ENCODE measurements at places on chromosomes 13 and 19.

- DNase-seq: no peak
Observed at GRCh38 chr19:47040869-47041268, 7.6 kb downstream of the TMEM160 start.

DNA sequence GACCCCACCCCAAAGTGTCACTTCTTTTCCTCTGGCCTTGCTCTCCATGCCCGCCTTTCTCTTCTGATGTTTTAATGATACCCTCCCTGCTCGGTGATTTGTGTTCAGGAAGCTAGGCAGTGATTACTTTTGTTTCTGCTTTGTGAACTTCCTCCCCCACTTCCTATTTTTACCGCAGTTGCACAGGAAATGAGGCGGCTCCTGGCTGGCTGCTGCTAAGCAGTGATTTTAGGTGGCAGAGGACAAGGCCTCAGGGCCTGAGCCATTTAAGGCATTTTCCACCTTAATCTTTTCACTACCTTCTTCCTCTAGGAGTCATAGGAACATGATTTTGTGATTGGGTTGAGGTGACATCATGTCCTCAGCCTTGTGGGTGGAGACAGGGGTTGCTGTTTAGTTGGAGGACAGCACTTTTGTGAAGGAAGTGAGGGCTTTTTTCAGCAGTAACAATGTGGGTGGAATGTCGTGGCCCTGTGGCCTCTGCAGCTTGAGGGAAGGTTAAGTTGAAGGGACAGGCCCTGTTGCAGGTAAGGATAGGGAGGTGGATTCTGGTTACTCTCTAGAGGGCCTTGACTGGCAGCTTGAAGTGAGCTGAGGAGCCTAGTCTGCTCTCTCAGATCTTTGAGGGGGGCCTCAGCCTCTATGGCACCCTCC, 15.7 kb downstream of the GARRE1 start:
- DNase-seq: no peak

DNA sequence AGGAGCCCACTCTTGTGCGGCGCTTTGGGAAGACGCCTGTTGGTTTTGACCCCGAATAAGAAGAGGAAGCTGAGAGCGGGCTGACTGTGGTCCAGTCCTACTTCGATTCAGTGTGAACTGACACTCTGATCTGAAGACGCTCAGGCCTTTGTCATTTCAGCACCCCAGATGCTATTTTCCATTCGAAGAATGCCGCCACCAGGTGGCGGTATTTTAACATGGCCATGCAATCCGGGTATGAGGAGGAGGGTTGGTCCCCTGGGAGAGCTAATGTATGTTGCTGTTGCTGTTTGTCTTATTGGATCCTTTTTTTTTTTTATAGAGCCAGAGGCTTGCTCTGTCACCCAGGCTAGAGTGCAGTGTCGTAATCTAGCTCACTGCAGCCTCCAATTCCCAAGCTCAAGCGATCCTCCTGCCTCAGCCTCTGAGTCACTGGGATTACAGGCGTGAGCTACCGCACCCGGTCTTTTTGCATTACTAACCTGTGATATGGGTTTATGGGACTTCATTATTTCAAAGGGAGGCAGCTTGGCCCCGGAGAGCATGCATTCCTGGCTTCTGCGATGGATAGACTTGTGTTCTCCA, 803 bp upstream of the TIMM44 start:
- DNase-seq: no peak

DNA sequence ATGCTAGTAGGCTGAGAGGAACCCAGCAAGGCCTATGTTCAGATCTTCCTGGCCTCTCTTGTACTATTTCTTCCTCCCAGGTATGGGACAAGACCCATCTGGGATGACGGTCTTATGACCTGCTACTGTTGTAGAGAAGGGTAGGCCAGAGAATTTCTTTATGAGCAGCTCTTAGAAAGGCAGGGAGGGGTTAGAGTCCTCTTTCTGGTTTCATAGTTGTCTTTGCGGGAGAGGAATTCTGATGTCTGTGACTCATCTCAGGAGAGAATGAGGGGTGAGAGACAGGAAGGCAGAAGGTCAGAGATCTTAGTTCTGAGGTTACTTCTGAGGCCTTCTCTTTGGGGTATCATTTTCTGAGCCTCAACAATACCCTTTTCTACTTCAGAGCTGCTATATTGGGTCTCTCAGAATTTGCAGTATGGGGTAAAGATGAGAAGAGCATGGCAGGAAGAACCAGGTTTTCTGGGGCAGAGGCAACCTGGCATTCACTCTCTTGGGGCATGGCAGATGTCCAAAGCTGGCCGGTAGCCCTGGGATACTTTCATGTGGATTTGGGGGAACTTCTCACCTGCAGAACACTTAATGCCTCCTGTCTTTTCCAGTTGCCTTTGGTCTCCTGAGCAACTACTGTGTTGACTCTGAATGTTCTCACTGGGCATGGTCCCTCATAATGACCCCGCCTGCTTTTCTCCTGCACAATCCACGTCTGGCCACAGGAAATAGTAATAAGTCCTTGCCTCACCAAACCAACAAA, 154.4 kb downstream of the GGACT start:
- no peak for DNase-seq

DNA sequence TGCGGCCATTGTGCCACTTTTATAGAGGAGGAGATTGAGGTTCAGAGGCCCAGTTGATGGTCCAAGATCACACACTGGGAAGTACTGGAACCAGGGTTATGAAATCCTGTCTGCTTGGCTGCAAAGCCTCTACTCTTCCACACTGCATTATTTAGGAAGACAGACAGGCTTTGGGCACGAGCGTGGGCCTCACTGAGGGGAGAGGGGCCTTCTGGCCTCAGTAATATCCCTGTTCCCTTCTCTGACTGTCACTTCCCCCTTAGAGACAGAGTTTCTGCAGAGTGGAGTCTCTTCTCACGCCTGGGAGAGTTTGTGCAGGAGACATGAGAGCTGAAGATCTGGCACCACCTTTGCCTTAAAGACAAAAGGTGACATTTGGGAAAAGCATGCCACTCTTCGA, 49.0 kb upstream of the PNMA8B start:
- no peak for DNase-seq

DNA sequence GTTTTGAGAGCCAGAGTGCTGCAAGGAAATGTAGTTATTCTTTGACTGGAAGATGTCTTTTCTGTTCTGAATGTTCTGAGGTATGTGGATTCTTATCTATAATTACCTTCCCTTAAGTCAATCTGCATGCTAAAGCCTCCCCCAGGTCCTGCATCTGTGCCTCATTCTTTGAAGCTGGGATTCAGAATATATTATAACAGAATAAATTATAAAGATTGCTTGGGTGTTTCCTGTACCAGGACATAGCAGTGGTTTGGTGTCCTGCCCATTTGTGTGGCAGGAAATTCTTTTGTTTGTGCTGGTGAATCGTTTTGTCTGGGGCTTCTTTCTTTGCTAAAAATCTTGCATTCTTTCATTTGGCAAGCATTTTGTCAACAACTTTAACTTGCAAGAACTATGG, 60.2 kb downstream of the ITGBL1 start:
- DNase-seq: no peak

- no peak for DNase-seq
Observed at GRCh38 chr13:22399801-22400420, 729.0 kb downstream of the FGF9 start.

DNA sequence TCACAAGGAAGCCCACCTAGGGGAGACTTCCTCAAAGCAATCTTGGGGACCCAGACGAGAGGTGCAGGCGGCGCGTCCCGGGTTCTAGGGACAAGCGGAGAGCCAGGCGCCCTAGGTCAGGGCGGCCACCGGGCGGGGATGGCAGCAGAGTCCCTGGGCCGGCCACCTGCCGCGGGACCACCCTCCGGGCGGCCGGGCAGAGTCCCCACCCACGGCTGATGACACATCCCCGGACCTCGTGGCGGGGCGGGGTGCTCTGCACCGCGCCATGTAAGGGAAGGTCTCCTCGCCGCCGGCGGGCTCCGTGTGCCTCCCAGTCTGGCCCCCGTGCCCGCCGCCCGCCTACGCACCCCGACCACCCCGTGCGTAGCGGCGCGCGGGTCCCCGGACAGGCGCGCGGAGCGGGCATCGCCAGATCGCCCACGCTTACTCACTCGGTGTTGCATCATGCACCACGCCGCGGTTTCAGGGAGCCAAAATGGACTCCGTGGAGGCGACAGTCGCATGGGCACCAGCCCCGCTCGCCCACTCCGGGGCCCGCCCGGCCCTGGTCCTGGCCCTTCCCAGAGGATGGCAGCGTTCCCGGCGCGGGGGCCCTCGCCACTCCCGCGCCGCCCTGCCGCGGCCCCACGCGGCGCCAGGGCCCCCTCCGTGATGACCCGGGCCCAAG, 643 bp downstream of the SLC7A1 start:
- DNase-seq: peak; percentile 42

GRCh38 chr19:12840091-12841079, 2.1 kb downstream of the MAST1 start:
- no peak for DNase-seq

- no peak for DNase-seq
Observed at GRCh38 chr13:105971312-105971711, 564.1 kb downstream of the EFNB2 start.

- no peak for DNase-seq
Observed at GRCh38 chr13:98476106-98476505, 100.8 kb downstream of the STK24 start.
